ENCODE measurements at places on chromosomes 3 and 15.

DNA sequence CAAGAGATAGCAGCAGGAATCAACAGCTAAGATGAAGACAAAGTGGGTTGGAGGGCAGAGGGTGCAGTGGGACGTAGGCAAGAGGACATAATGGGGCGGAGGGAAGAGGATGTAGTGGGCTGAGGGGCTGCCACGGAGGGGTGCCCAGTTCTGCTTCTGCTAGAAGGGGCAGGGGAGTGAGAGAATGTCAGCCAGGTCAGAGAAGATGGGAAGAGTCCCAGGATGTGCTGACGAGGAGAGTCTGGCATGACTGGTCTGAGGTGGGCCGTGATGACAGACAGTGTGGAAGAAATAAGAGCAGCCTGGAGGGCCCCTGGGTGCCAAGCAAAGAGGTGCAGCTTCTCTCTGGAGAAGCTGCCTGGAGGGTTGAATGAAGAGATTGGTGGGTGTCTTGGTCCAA, 4.0 kb downstream of the SPSB4 start:
- no peak for DNase-seq

GRCh38 chr15:88258093-88258641, 1.6 kb upstream of the NTRK3 start:
- peak; percentile 53 for DNase-seq

- no peak for DNase-seq
Observed at GRCh38 chr3:67006460-67006859, 8.4 kb downstream of the KBTBD8 start.

GRCh38 chr15:61994216-61994615, 66.0 kb downstream of the VPS13C start:
- DNase-seq, result no peak

GRCh38 chr3:165406425-165406824, 210.2 kb upstream of the SLITRK3 start:
- no peak for DNase-seq
